ENCODE measurements at places on chromosomes 6 and 20. TPM values are rescaled to one million over a fixed set of nuclear protein-coding genes. Genes with fewer than 3 reads are reported as not detected.

Gene HEY2
- 2.5 TPM for total RNA-seq

Gene CDH26
- 5.5 TPM for total RNA-seq

Gene GMNN
- 8.1 TPM for total RNA-seq

Gene LRFN2
- not detected for total RNA-seq

Gene KCNK5
- 3.7 TPM for total RNA-seq

Gene EFCAB8
- 0.71 TPM for total RNA-seq

Gene ROMO1
- 486 TPM for total RNA-seq

Gene CFAP206
- total RNA-seq, result 0.33 TPM

Gene KCNQ2
- 1.4 TPM for total RNA-seq

Gene IRF4
- 0.36 TPM for total RNA-seq

Gene TREML1
- total RNA-seq, result not detected

Gene OTOR
- not detected for total RNA-seq

Gene NRSN1
- total RNA-seq, result 1.7 TPM

Gene DDX43
- 2.5 TPM for total RNA-seq

Gene HLA-DQA1
- 0.16 TPM for total RNA-seq

Gene MAS1
- total RNA-seq, result not detected

Gene SLC24A3
- 17.1 TPM for total RNA-seq

Gene ME1
- 11.3 TPM for total RNA-seq

Gene PI3
- not detected for total RNA-seq

Gene PGC
- total RNA-seq, result not detected

Gene GABRR1
- not detected for total RNA-seq

Gene EDN3
- total RNA-seq, result 0.27 TPM

Gene LTV1
- 16.8 TPM for total RNA-seq

Gene C20orf144
- not detected for total RNA-seq

Gene TDRD6
- 0.49 TPM for total RNA-seq

Gene FAM209B
- total RNA-seq, result not detected

Gene SAMD10
- 0.68 TPM for total RNA-seq

Gene LY6G6D
- not detected for total RNA-seq

Gene LY6G6F
- total RNA-seq, result not detected

Gene BMP7
- total RNA-seq, result 2.5 TPM

Gene KCNB1
- total RNA-seq, result 11.8 TPM

Gene GSTA2
- total RNA-seq, result not detected
